ENCODE measurements at places on chromosomes 5 and 9.

- H3K4me1 ChIP-seq, result no peaks in the 10 kb centered on the region
- peaks cover 90% of the 10 kb centered on the region for H3K27me3 ChIP-seq
- DNase-seq, result no peak
- H3K27ac ChIP-seq, result no peak overlapping the region
Observed at GRCh38 chr5:88688156-88688983, 194.6 kb downstream of the MEF2C start.

DNA sequence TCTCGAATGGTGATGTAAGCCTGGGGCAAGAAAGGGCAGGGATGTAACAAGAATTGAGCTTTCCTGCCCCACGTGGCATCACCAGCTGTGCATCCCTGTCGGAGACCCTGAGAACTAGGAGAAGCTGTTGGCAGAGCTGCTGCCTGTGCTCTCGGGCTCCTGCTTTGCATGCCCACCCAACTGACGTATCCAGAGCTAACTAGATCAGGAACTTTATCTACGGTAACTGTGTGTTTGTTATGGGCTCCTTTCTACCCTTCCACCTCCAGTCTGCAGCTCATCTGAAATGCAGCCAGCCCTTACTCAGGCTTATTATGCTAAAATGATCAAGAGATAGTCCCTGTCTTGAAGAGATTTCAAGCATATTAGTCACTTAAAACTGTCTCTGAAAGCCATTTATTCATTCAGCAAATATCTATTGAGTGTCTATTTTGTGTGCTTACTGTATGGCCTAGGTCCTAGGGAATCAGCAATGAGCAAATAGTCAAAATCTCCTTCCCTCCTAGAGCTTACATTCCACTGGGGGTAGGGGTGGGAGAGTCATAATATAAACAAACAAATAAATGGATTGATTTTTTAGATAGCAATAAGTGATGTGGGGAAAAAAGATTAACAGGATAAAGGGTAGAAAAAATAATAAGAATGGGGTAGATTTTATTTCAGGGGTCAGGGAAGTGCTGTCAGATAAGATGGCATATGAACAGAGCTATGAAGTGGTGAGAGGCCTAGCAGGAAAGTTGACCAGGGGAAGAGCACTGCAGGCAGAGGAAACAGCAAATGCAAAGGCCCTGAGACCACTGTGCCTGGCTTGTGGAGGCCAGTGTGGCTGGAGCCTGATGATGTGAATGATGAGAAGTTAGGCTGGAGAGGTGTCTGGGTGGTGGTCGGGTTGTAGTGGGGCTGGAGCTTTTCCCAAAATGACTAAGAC is 118.2 kb downstream of the GALNT10 start:
- no peak overlapping the region for H3K27ac ChIP-seq
- no peaks in the 10 kb centered on the region for H3K36me3 ChIP-seq
- H3K4me3 ChIP-seq, result no peak overlapping the region
- no peak for DNase-seq

GRCh38 chr5:126506079-126506478 is 82.9 kb downstream of the GRAMD2B start:
- no peak overlapping the region for H3K27ac ChIP-seq
- H3K4me3 ChIP-seq, result no peak overlapping the region
- no peak for DNase-seq
- no peaks in the 10 kb centered on the region for H3K27me3 ChIP-seq
- H3K36me3 ChIP-seq, result no peaks in the 10 kb centered on the region

DNA sequence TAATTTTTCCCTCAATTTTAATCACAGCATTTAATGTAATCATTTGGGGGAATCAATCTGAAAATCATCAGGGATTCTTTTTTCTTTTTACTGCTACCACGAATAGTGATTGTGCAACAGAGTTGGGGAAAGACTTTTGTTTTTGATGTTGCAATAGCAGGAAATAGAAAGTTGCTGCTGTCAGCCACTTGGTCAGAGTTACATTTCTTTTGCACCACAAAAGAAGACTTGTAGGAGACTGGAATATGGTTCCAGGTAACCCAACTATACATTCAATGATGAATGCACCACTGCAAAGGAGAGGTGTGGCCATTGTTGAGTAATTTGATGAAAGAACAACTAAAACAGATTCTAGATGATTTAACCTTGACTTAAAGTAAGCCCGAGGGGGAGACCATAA is 46.3 kb upstream of the PALM2AKAP2 start:
- DNase-seq, result no peak
- no peak overlapping the region for H3K27ac ChIP-seq
- no peaks in the 10 kb centered on the region for H3K36me3 ChIP-seq
- H3K27me3 ChIP-seq, result no peaks in the 10 kb centered on the region

DNA sequence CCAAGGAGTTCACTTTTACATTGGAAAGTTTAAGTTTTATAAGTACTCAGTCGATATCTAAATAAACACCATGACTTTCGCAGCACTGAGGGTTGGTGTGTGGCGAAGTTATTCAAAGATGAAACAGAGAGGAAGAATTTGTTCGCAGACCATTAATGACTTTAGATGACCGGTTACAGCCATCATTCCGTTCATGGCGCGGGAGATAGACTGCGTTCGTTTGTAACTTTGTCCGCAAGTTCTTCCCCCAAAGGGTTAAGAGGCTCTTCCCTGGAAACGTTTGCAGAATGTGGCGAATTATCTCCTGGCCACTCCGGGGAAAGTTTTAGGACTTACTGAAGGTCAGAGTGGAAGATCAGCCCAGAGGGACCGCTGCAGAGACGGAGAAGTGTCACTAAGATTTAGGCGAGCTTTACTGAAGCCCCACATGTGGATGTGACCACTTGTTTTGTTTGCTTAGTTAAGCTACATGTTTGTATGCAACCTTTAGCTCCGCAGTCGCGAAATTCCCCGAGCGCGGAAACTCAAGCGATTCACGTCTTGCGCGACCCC is 2.2 kb upstream of the FOXD1 start:
- H3K27ac ChIP-seq, result no peak overlapping the region
- no peaks in the 10 kb centered on the region for H3K4me1 ChIP-seq
- no peak overlapping the region for H3K4me3 ChIP-seq
- H3K27me3 ChIP-seq, result peaks cover 39% of the 10 kb centered on the region
- DNase-seq, result peak; percentile 54

DNA sequence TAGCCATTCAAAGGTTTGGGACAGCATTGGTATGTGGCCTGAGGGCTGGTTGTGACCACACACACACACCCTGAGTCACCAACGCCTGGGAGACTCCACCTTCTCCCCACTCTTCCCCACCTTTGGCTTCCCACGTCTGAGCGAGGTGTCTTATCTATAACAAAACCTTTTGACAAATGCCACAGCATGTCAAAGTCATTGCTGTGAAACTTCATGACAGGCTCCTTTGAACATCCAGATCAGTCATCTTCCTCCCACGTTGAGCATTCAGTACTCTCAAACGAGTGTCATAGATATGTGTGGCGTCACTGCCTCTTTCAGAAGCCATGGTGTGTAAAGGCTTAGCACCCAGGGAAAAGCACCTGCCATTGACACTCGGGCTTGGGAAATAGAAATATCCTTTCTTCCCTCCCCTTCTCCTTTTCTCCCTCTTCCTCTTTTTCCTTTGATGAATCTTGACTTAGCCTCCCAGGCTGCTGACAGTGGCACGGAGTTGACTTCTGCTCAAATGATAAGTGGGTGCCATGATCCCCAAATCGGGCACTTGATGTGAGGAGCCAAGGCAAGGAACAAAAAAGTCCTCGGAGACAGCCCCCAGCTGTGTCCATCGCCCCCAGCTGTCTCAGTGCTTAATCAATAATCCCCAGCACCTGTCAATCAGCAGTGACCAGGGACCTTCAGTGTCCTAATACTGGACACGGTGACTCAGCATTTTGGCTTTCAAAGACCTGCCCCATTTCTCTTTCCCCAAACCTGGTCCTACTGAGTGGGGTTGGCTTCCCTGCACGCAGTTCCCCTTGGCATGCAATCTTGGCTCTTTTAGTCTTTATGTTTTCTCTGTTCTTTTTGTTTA is 114.8 kb downstream of the FGF18 start:
- no peaks in the 10 kb centered on the region for H3K4me1 ChIP-seq
- no peaks in the 10 kb centered on the region for H3K27me3 ChIP-seq
- H3K4me3 ChIP-seq, result no peak overlapping the region
- no peak overlapping the region for H3K27ac ChIP-seq
- DNase-seq, result peak; percentile 46

DNA sequence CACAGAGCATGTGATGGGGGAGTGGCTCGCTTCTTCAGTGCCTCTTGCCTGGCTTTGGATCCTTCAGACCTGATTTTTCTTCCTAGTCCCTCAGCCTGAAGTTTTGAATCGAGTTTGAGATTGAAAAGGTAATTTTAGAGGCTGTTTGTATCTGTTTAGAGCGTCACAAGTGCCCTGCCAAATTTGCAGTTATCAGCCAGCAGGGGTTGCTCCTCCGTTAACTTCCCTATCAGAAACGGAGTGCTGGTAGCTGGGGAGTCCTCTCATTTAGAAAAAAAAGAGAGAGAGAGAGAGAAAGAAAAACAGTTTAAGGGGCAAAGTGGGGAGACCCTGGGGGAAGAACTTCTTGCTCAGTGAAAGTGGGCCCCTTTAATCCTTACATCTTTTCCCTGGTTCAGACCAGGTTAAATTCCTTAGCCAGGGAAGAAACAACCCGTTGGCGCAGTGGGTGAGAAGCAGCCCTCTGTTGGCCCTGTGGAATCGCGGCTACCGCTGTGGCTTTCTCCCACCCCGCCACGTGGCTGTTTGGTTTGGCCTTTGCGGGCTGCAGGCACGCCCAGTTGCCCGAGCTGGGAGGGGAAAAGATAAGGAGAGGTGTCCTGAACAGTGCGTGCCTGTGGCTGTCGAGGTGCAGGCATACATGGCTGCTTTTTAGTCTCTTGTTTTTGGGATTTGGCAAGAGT is 576.7 kb upstream of the ACO1 start:
- no peak overlapping the region for H3K4me3 ChIP-seq
- DNase-seq, result peak; percentile 80
- H3K27ac ChIP-seq, result no peak overlapping the region
- H3K4me1 ChIP-seq, result no peaks in the 10 kb centered on the region
- no peaks in the 10 kb centered on the region for H3K36me3 ChIP-seq

DNA sequence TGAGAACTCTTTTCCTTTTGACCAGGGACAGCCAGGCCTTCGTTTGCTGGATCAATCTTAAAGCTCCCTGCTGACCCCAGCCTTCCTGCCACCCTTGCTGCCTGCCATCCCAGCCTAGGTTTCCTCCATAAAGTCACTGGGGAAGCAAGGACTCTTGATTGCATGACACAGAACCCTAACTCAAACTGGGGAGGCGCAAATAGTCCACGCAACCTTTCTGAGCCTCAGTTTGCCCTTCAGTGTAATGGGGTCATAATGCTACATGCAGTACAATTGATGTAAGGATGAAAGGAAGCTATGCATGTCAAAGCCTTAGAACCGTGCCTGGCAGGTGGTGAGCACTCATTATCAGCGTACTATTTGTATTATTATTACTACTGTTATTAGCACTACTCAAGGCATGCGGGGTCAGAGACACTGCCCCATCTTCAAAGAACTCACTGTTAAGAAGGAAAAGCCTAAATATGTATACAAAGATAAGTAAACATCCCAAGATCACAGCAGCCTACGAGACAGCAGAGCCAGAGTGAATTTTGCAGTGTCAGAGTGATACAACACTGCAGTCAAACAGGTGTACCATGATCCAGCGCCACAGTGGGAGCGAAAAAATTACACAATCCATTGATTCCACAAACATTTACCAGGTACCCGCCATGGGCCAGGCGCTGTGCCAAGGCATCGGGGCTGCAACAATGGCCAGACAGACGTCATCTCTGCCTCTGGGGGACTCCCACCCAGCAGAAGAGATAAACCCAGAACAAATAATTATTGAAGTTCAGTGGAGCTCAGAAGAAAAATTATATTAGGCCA is 16.9 kb upstream of the CPLX2 start:
- no peaks in the 10 kb centered on the region for H3K36me3 ChIP-seq
- DNase-seq, result no peak
- no peak overlapping the region for H3K4me3 ChIP-seq
- H3K4me1 ChIP-seq, result no peaks in the 10 kb centered on the region
- H3K27me3 ChIP-seq, result no peaks in the 10 kb centered on the region

GRCh38 chr5:170343177-170343576 is 45.6 kb upstream of the LCP2 start:
- no peaks in the 10 kb centered on the region for H3K27me3 ChIP-seq
- no peak overlapping the region for H3K4me3 ChIP-seq
- no peaks in the 10 kb centered on the region for H3K36me3 ChIP-seq
- DNase-seq, result no peak

GRCh38 chr5:175837171-175837699 is 34.1 kb upstream of the CPLX2 start:
- no peak for DNase-seq
- no peak overlapping the region for H3K27ac ChIP-seq
- H3K4me3 ChIP-seq, result no peak overlapping the region
- no peaks in the 10 kb centered on the region for H3K36me3 ChIP-seq
- no peaks in the 10 kb centered on the region for H3K4me1 ChIP-seq
- no peaks in the 10 kb centered on the region for H3K27me3 ChIP-seq

- H3K36me3 ChIP-seq, result no peaks in the 10 kb centered on the region
- H3K4me1 ChIP-seq, result no peaks in the 10 kb centered on the region
- H3K4me3 ChIP-seq, result no peak overlapping the region
- no peak overlapping the region for H3K27ac ChIP-seq
Observed at GRCh38 chr5:11491404-11492075, 412.7 kb downstream of the CTNND2 start.

DNA sequence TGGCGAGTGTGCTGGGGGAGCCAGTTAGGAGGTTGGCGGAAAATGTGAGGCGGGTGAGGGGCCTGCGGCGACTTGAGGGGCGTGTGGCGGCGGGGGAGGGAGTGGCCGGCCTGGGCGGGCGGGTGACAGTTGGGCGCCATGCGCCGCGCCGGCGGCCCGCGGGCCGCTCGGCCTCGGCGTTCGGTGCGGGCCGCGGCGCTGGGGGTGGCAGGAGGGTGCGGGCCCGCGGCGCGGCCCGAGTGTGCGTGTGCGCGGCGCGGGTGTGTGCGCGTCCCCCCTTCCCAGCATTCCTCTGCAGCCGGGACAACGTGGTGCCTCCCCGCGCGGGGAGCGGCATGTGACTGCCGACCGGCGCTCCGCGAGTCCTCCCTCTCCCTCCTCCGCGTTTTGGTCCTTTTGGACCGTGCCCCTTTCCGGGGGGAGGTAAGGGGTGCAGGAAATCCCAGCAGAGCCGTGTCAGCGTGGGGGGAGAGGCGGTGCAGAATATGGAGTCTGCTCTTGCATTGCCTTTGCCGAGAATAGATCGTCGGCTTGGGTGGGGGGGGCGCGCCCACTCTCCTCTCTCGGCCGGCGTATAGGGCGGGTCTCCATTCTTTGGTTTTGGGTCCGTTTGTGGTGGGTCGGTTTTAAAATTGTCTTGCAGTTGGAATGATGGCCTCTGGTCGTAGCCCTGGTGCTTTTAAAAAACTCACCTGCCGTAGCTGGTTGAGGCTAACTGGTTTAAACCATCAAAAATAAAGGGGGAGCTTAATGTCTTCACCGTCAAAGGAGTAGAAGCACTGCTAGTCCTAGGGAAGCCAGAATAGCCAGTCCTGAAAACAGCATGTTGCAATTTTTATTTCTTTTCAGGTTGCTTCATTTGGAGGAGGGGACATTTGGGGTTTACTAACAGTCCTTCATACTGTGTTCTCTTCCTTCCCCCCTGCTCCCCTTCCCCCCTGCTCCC is 2.0 kb downstream of the LARP1 start:
- no peaks in the 10 kb centered on the region for H3K27me3 ChIP-seq
- peaks cover 24% of the 10 kb centered on the region for H3K4me1 ChIP-seq
- peak overlapping the region; percentile 48 for H3K27ac ChIP-seq
- H3K4me3 ChIP-seq, result peak overlapping the region; percentile 72
- peak; percentile 61 for DNase-seq

GRCh38 chr9:111356481-111357244 is 26.6 kb upstream of the OR2K2 start:
- no peak overlapping the region for H3K27ac ChIP-seq
- H3K27me3 ChIP-seq, result no peaks in the 10 kb centered on the region
- no peaks in the 10 kb centered on the region for H3K36me3 ChIP-seq
- H3K4me3 ChIP-seq, result no peak overlapping the region

All from mesendoderm (in vitro differentiated cells).